NCI-H526 treated with DMSO at 0.1 percent for 48 hours (cell line): ENCODE measurements at places on chromosomes 2 and 18.

GRCh38 chr2:201220102-201220570, 37.2 kb downstream of the CASP10 start:
- DNase-seq, result no peak

DNA sequence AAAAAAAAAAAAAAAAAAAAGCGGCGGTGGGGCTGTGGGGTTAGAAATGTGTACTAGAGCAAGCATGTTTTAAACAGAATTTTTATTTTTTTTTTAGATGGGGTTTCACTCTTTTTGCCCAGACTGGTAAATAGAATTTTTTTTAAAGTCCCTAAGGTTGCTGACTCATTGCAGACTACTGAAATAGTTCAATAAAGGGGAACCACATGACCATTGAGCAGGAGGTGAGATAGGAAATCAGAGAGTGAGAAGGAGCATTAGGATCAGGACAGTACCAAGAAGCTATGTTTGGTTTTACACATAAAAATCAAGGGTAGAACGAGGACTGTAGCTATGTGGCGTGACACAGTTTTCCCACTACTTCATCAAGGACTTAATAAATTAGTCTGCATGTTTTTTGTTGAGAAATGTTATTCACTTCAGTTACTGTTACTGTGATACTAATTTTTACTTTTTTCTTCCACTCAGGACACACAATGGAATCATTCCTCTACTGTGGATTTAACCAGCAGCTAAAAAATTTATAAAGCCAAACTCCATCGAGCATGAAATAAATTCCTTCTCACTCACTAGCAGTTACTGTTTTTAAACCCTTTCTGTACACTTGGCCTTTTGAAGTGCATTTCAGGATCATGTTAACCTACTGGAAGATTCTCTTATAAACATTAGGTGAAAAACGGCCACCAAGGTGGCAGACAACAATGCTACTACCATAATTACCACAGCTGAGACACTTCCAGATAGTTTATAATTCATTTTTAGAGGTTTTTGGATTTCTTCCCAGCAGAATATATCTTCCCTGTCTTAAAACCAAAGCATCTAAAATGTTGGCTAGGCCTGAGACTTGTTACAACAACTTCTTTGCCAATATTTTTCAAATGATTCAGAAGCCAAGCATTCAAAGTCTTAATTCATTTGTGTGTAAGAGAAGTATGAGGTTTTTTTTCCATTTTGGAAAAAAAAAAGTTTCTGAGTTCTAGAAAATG, 33.2 kb downstream of the LAMA1 start:
- DNase-seq, result no peak

DNA sequence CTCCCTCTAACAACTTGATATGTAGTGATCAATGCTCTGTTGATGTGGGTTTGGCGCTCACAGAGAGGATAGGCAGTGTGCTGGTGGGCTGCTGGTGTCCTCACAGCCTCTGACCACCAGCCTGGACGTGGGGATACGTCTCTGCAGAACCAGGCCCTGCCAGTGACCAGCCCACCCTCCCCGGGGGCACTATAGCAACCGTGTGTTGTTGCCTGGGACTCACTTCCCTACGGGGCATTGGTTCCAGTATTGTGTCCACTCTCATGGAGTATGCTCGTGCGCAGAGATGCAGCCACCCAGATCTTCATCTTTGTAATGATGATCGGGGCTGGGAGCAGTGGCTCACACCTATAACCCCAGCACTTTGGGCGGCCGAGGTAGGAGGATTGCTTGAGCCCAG, 180.1 kb downstream of the LDLRAD4 start:
- DNase-seq, result no peak

DNA sequence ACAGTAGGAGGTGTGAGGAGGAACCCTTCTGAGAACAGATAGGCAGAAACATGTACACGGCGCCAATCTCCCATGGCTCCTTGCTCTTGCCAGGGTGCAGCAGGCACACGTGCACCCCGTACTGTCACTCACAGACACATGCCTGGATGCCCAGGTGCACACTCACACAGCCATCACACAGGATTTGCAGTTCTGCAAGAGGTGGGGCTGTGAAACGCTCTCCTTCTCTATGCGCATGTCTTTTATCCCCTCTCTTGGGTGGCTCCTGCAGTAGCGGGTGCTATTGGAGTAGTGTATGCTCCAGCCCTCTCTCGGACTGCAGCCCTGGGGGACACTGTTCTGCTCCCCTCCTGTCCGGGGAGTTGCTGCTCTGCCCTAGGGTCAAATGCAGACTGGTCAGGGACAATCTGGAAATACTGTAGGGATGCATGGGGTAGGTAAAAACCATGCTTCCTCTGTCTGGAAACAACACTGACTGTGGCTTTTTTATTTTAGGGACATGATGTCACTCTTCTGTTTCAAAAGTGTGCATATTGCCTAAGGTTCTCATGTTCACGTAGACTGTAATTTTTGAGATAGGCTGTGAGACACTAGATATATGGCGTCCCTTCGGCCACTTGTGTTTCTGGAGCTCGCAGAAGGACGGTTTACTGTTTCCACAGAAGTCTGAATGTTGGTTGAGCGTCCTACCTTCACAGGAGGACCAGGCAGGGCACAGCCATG, 118.5 kb downstream of the PRKCE start:
- DNase-seq, result no peak

DNA sequence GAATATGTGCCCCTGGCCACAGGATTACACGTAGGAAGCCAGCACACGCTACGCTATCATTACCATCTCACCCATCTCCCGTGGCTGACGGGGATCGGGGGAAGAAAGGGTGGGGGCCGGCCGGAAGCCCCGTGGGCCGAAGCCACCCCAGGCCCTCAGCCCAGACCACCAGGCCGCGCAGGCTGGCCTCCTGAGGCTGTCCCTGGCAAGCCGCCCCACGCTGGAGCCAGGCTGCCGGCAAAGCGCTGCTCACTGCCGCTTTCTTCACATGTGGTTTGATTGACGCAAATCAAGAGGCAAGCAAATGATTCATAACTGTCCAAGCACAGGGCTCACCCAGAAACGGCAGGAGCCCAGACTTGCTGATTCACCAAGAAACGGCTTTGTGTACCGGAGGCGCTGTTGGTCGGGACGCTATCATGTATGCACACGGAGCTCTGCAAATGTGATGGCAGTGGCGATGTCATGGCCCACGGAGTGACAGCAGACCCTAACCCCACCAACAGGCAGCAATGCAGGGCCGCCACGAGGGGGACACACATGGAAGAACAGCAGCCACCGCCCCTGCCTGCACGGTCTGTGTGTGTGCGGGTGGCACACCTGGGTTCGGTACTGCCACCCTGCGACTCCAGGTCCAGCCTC, 125.7 kb downstream of the HDAC4 start:
- peak; percentile 67 for DNase-seq

DNA sequence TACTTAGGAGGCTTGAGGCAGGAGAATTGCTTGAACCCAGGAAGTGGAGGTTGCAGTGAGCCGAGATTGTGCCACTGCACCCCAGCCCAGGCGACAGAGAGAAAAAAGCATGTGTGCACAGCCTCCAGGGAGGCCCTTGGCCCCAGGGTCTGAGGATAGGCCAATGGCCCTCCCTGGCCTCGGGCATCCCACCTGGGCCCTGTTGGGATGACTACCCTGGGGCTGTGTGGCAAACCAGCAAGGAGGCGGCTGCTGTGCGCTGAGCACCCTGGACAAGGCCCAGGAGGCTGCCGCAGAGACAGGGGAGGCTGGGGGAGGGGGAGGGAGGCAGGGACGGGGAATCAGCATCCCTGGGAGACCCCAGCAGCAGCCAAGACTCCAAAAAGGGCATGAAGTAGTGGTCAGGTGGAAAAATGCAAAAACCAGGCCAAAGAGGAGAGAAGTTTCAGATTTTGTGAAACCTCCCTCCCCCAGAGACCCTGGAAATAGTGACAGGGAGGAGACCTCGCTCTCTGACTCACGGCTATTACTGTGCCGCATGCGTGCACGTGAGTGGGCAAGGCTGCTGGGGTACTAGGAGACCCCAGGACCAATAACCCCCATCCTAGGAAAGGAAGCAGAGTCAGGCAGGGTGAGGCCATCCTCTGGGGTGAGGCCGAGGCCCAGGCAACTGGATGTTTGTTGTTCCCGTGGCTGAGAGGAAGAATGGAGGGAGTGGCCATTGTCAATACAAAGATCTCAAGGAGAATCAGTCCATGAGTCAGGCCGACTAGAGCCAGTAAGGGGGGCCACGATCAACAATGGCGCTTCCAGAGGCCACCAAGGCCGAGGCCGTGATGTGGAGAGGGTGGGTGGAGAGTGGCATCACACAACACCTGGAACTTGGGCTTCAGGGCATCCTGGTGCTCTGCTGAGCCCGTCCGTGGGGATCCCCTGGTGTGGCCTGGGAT, 16.0 kb upstream of the B3GNT7 start:
- DNase-seq, result no peak

DNA sequence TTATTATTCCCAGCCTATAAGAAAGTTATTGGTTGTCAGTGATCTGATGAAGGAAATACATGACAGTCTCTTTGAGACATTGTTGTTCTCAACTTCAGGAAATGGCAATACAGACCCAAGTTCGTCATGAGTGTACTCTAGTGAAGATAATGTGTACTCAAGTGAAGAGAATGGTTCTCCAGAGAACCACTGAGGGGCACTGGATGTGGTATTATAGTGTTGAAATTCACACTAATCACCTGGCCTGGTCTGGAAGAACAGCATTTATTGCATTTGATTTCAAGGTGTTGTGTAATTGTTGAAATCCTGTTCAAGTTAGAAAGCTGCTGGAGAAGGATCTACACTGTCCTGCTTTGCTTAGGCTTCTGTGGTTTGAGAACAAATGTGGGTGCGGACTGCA, 23.4 kb upstream of the OTX1 start:
- DNase-seq, result no peak

- DNase-seq, result no peak
Measured at GRCh38 chr2:145652571-145653545, 1132.9 kb upstream of the ZEB2 start.

DNA sequence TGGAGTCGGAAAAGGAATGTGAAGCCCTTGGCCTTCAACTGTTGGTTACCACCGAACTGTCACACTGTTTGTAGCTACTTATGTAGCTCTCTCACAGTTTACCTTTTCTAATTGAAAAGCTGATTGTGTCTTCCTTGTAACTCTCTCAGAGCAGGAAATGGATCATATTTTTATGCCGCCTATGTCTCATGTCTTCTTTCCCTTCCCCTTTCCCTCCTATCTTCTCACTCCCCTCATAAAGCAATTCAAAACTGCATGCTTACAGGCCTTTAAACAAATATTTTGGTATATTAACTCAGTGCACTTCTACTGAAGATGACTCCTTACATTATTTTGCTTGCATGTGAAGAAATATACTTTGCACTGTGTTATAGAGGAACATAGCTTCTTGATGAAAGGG, 6.0 kb downstream of the SLC39A10 start:
- no peak for DNase-seq

- DNase-seq, result no peak
Measured at GRCh38 chr2:229201521-229201920, 69.6 kb downstream of the PID1 start.

- DNase-seq, result no peak
Measured at GRCh38 chr2:72276356-72276755, 128.7 kb upstream of the CYP26B1 start.

DNA sequence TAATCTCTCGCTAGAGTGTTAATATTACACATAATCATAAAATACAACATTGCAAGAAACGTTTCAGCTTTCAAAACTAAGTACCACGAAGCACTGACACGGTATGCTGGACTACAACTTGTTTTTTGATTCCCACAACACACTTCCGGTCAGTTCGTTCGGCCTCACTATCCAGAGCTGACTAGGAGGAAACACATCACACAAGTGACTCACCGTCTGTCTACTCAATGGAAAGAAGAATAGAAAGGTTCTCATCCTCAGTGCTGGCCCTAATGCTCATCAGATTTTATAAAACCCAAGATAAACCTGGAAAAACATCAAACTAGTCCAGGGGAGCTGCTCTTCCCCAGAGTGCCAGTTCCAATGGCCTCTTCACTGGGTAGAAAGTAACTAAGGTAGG, 42.9 kb downstream of the ZNF385B start:
- DNase-seq, result no peak

GRCh38 chr2:25227576-25227975, 59.2 kb upstream of the POMC start:
- no peak for DNase-seq

- no peak for DNase-seq
Measured at GRCh38 chr2:39158351-39158750, 37.5 kb upstream of the SOS1 start.

- no peak for DNase-seq
Measured at GRCh38 chr18:13653746-13654433, 72.5 kb downstream of the FAM210A start.

GRCh38 chr2:172101821-172102390, 794 bp downstream of the DLX2 start:
- peak; percentile 72 for DNase-seq

GRCh38 chr2:173984866-173985604, 19.9 kb upstream of the SP3 start:
- DNase-seq, result no peak

DNA sequence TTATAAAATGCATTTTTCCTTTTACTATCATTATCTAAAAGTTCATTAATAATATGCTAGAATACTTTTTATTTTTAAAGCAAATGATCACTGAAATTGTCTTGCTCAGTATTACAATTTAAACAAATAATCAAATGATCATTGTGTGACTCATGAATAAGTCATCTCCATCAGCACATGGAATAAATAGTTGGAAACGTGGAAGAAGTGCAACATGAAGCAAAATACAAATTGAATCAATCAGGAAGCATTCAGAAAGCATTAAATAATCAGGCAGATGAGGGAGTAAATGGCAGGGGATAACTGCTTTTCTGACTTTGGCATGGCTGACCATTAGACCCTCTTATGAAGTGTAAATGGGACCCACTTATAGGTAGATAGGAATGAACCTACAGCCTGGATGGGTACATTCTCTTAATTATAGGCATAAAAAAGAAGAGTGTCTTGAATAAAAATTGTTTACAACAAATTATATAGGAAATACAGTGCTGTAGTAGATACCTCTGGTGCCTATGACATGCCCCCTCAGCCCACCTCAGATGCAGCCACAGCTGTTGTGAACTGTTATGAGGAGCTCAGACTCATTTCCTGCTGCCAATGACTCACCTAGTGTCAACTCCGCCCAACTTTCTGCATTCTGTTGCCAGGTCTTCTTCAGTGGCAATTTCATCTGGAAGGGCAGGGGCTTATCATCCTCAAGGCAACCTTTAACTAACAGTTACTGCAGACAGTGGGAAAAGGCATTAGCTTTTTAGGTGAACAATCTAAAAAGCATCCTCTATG, 936.0 kb downstream of the TRIB2 start:
- no peak for DNase-seq

GRCh38 chr18:31248783-31249521, 69.0 kb upstream of the DSG1 start:
- DNase-seq, result no peak

GRCh38 chr2:85096616-85097015, 36.6 kb upstream of the TCF7L1 start:
- no peak for DNase-seq

GRCh38 chr2:177413703-177414102, 21.1 kb downstream of the AGPS start:
- no peak for DNase-seq

GRCh38 chr2:240588006-240588655, 1.6 kb downstream of the CAPN10 start:
- no peak for DNase-seq

GRCh38 chr18:58097907-58098166, 53.8 kb downstream of the NEDD4L start:
- DNase-seq, result no peak

GRCh38 chr2:134398300-134398699, 144.4 kb downstream of the MGAT5 start:
- DNase-seq, result no peak
